ENCODE measurements at places on chromosomes 3 and 15.

GRCh38 chr15:80977627-80978036, 12.0 kb downstream of the MESD start:
- peak; percentile 75 for DNase-seq

GRCh38 chr15:86759800-86760523, 680.3 kb downstream of the AGBL1 start:
- no peak for DNase-seq

DNA sequence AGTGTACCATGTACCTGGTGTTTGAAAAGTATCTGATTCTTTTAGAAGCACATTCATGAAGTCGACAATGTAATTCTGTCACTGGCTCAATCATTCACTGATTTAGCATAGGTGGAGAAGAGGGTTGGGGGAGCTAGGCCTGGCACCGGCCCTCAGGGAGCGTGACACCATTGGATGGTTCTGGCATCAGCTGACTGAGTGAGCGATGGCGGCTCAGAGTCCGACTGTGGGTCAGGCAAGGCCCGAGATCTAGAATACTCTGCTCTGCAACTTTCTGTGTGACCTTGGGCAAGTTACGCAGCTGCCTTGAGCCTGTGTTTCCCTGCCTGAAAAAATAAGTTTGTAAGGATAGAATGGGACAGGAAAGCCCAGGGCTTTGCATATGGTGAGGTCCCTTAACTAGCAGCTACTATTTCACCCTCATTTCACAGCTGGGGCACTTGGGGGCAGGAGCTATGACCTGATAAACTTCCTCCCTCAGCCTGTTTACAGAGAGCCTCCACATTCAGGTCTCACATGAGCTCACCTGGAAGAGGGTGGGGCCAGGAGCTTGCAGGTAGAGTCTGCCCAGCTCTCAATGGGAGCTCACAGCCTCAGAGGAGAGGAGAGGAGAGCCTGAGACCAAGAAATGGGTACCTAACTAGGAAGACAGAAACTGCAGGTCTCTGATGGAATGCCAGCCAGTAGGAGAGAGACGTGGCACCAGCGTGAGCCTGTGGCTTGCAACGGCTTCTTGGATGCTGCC, 153.7 kb upstream of the TLE3 start:
- DNase-seq = no peak

GRCh38 chr3:177960722-177961121, 575.5 kb upstream of the KCNMB2 start:
- DNase-seq = no peak

GRCh38 chr15:98375513-98376340, 272.6 kb upstream of the IGF1R start:
- DNase-seq = no peak

DNA sequence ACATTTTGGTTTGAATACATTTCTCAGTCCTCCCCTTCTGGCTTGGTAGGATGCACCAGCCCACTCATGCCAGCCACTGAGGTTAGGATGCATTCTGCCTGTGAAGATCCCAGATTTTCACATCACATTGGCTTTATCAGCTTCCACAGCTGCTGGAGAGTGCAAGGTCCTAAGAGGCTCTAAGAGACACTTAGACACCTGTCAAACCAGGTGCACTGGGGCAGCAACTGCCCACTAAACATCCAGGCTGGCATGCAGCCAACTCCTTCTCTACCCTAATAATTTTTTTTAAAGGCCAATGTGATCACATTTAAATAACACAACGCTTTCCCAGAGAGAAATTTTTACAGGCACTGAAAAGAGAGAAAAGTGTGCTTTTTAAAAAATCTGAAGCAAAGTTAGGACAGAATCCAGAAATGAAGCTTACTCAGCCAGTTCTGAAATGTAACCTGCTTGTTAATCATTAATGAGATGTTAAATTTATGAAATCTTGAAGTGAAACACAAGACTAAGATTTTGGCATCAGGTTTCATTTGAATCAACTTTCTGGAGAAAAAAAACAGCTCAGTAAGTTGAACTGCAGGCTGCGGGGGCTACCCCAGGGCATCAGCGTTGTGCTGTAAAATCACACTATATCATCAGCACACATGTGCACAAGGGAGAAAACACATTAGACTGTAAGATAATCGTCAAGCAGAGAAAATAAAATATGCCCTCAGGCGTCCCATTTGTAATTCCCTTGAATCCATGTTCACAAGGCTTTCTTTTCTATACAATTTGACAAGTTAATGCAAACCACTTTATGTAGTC, 312.9 kb downstream of the ZBBX start:
- DNase-seq = peak; percentile 85

DNA sequence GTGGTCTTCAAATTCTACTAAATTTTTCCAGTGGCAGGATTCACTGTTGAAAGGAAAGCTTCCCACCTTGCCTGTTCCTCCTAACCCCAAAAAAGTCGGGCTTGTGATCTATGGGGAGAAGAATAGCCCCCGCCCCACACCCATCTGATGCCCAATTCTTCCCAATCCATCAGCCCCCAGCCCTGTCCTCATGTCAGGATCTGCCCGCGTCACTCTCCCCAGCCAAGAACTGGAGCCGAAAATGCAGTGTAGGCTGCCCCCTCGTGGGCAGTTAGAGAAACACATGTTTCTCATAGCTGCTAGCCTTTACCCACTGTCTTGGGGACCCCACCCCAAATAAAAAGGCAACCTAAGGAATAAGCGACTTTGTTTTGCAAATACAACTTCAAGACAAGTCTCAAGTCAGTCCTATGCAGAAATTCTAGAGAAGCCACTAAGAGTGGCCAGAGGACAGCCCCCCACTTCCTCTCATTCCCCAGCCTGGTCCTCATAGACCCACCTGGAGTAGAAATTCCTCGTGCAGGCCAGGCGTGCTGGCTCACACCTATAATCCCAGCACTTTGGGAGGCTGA, 13.0 kb upstream of the CSK start:
- peak; percentile 59 for DNase-seq

GRCh38 chr3:177552051-177552450, 354.8 kb upstream of the TBL1XR1 start:
- DNase-seq = no peak

- no peak for DNase-seq
Measured at GRCh38 chr3:144501467-144501866, 529.8 kb downstream of the DIPK2A start.

GRCh38 chr3:10376353-10376752, 55.4 kb upstream of the SEC13 start:
- DNase-seq = no peak

- DNase-seq = no peak
Measured at GRCh38 chr15:47718497-47719437, 1.5 kb downstream of the SEMA6D start.

DNA sequence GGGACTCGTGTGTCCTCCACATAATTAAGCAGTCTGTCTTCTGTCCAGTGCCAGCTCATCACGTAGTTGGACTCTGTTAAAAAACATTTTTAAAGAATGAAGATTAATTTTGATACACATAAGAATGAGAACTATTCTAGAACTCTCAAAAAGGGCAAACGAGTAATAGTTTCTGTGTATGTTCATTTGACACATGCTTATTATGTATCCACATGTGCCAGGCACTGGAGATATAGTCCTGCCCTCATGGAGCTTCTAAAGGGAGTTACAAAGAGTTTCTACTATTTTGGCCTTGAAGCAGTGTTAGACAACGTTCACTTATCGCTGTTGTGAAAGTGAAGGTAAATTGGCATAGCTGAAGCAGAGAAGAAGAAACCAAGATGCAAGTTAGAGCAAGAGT, 326.7 kb upstream of the CTDSPL start:
- DNase-seq = no peak

- DNase-seq = no peak
Measured at GRCh38 chr15:48510976-48511375, 134.5 kb downstream of the FBN1 start.

DNA sequence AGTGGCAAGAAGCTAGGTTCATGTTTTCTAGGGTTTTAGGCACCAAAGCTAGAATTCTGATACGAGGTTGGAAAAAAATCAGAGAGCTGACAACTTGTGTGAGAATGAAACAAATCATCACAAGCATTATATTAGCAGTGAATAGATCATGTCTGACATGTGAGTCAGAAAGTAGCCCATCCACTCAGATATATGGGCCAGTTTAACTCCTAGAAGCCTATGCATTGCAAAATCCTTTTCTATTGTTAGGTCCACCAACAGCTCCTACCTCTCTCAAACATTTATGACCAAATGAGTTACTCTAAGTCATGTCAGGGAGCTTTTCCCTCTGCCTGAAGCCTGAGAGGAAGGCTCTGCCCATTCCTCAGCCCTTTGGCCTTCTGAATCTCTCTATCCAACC, 44.0 kb downstream of the KBTBD12 start:
- DNase-seq = no peak

DNA sequence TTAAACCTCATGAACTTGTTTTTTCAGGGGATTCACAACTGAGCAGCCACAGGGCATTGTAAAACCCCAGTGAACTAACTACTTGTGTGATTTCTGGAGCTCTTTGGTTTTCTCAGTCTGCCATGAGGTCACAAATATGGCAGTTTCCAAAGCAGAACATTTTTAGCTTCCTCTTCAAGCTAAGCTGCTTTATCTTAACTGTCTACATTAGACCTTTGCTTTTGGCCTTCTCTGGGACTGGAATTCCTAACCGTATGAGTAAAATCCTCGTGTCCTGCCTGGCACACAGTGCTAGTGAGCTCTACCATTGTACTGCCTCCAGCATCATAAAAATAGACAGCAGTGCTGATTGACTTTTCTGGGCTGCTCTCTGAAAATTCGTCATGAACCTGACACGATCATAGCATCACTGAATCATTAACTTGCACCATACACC, 22.1 kb downstream of the CDIN1 start:
- no peak for DNase-seq

DNA sequence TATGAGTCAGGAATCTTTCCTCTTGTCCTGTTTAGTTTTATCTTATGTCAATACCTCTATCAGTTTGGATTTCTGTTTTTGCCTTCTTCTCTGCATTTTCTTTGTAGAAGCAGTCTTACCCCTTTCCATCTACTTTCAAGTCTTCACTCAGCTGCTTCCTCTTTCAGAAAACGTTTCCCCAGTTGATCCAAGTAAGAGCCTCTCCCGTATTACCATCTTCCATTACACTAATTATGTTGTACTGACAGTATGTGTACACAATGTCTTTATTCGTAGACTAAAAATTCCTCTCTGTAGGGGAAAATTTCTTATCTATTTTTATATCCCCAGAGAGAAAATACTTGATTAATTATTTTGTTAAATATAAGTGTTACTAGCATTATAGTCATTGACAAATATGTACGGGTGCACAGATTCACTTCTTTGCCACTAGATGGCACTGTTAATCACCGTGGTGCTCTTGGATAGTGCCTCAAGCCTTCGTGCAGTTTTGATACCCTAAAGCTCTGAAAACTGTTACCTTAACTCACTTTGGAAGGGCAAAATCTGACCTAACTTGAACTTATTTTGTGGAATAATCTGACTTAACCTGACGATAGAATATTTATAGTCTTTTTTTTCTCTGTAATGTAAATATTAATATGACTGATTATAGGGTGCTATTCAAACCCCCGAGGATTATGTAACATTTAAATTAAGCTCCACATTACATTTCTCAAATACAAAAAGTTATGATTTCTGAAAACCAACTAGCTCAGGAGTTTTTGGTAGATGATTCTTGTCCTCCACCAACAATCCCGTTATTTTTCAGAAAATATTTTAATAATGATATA, 74.2 kb upstream of the POU1F1 start:
- DNase-seq = peak; percentile 21

DNA sequence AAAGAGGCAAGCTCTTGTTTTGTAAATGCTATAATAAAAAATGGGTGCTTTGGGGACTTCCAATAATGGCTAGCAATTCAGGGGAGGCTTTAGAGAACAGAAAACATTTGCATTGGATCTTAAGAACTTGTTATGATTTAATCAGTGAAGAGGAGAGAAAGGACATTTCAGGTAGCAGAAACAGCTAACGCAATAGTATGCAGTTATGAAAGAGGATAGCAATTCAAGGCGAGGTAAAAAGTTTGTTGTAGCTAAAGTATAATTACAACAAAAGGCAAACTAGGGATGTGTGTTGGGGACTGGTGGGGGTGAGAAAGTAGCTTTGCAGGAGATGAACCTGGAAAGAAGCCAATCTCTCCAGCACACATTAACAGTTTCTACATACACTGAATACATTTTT, 558.7 kb upstream of the SEMA6D start:
- no peak for DNase-seq

- no peak for DNase-seq
Measured at GRCh38 chr3:13134879-13135206, 61.6 kb upstream of the IQSEC1 start.

DNA sequence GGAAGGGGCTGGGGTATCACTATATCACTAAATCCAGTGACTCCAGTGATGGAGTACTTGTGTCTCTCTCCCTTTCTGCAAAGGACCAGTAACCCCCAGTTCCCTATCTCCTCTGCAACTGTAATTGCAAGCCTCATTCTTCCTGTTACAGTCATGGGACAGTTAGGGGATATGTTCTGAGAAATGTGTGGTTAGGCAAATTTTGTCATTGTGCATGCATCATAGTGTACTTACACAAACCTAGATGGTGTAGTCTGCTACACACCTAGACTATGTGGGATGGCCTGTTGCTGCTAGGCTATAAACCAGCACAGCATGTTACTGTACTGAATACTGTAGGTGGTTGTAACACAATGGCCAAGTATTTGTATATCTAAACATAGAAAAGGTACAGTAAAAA, 2.2 kb downstream of the VPS8 start:
- no peak for DNase-seq

DNA sequence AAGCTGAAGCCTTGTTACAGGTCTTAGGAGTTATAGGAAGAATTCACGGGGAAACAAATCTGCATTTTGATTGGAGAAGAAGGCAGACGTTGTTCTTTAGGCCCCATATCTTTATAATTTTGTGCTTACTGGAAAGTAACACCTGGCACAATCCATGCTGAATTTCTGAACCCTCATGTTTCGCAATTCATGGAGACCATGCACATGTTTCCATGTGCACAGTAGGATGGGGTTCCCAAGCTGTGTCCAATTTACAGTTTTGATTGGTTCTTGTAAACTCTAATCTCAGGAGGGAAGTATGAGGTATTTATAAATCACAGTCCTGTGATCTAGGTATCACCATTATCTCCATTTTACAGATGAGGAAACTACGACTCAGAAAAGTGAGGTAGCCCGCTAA, 7.8 kb upstream of the SCAANT1 start:
- DNase-seq = no peak

DNA sequence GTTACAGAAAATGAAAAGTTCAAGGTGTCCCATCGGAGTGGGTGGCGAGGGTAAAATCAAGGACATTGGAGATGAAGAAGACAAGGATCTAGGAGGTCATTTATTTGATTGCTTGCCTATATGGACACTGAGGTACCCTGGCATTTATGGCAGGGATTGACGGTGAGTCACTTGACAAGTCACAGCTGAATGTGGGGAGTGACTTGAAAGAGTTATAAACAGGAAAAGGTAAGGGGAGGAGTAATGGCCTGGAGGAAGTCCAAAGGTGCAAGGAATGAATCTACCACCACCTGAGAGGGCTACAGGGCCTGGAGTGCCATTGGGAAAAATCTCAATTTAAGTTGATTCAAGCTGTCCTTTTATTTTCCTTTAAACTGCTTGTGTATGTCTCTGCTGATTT, 11.8 kb upstream of the SGO1 start:
- DNase-seq = no peak
